Anterior cingulate cortex (tissue), 58 donors: ENCODE measurements at places on chromosomes 7 and 10.

GRCh38 chr10:408236-408635 is 273.0 kb downstream of the ZMYND11 start:
- no peak for DNase-seq

- DNase-seq = no peak
These were observed 23.6 kb downstream of the MKI67 start for GRCh38 chr10:128102480-128103228.

DNA sequence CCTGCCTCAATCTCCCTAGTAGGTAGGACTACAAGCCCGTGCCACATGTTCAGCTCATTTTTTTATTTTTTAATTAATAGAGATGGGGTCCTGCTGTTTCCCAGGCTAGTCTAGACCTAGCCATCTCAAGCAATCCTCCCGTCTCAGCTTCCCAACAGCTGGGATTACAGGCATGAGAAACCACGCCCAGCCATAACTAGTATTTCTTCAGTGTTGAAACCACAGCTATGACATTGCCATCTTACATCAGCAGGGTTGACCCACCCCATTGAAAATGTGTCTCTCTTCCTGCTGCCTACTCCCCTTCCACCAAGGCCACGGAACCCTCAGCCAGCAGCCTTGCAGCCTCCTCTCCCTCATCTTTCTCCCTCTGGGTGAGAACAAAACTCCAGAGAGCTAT is 62.1 kb upstream of the ZNF746 start:
- DNase-seq = no peak

GRCh38 chr7:130930681-130931080 is 196.7 kb upstream of the KLF14 start:
- DNase-seq = no peak

- DNase-seq = peak; percentile 64
These were observed 2.2 kb upstream of the IGFBP3 start for GRCh38 chr7:45923290-45923689.

DNA sequence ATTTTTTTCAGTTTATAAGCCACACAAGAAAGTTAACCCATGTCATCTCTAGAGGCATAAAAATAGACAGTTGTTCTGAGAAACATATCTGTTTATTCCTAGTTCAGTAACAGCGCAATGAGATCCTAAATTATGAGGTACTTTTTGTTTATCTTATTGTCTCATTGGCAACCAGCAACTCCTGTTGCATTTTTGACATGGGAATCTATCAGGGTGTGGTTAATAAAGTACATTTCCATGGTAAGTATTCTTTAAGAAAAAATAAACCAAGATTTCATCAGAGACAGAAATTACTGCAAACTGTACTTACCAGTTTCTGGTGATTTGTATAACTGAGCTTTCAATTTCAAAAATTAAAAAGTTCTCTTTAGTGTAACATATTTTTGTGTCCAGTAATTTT is 9.0 kb downstream of the FAS start:
- DNase-seq = no peak
